ENCODE measurements at places on chromosomes 5 and 9. TPM values are rescaled to one million over a fixed set of nuclear protein-coding genes. Genes with fewer than 3 reads are reported as not detected.

- H3K27ac ChIP-seq: no peak overlapping the region
- no peaks in the 10 kb centered on the region for H3K4me1 ChIP-seq
- no peaks in the 10 kb centered on the region for H3K36me3 ChIP-seq
- H3K27me3 ChIP-seq: no peaks in the 10 kb centered on the region
- no peak overlapping the region for H3K4me3 ChIP-seq
Measured at GRCh38 chr5:15585841-15586591, 86.0 kb downstream of the FBXL7 start.

QRFP gene
- polyA plus RNA-seq: not detected

- no peak overlapping the region for H3K27ac ChIP-seq
- H3K4me3 ChIP-seq: no peak overlapping the region
- H3K27me3 ChIP-seq: no peaks in the 10 kb centered on the region
- no peaks in the 10 kb centered on the region for H3K4me1 ChIP-seq
- no peaks in the 10 kb centered on the region for H3K36me3 ChIP-seq
- no peak for DNase-seq
Measured at GRCh38 chr9:71025201-71025600, 96.2 kb downstream of the TRPM3 start.

DNA sequence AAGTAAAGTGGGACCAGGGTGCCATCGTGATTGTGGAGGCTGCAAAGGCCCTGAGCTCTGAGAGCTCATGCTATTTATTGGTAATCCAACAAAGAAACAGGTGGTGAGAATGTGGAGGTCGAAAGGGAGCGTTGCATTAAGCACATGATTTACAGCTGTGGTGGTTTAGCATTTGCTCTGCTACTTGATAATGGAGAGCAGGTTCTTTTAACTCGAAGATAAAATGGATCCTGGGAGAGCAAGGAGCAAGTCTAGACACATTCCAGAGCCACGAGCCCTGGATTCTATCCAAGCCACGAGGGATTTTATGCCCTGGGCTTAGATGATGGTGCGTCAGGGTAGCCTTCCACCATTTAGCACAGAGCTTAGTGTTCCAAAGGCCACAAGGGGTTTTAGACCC lies 1710.1 kb upstream of the CDH9 start:
- no peak overlapping the region for H3K4me3 ChIP-seq
- H3K27me3 ChIP-seq: no peaks in the 10 kb centered on the region
- DNase-seq: no peak
- no peaks in the 10 kb centered on the region for H3K4me1 ChIP-seq

DNA sequence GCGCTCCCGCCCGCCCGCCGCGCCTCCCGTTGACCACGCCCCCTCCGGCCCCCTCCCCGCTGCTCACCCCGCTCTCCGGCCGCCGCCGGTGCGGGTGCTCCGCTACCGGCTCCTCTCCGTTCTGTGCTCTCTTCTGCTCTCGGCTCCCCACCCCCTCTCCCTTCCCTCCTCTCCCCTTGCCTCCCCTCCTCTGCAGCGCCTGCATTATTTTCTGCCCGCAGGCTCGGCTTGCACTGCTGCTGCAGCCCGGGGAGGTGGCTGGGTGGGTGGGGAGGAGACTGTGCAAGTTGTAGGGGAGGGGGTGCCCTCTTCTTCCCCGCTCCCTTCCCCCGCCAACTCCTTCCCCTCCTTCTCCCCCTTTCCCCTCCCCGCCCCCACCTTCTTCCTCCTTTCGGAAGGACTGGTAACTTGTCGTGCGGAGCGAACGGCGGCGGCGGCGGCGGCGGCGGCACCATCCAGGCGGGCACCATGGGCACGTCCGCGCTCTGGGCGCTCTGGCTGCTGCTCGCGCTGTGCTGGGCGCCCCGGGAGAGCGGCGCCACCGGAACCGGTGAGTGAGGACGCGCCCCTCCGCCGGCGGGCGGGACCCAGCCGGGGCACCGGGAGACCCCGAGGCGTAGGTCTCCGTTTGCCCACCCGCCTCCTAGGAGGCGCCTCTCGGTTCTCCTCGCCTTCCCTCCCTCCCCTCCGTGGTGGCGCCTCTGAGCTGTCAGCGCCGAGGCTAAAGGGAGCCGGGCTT lies at the start of gene VLDLR:
TSS of gene VLDLR (plus strand) at position 66 of the 739 bp plus-strand sequence. CDS start at position 469, 403 bp downstream.
- H3K4me1 ChIP-seq: peaks cover 24% of the 10 kb centered on the region
- no peaks in the 10 kb centered on the region for H3K36me3 ChIP-seq
- no peak within 1 kb of the TSS for H3K27ac ChIP-seq
- DNase-seq: no peak

DNA sequence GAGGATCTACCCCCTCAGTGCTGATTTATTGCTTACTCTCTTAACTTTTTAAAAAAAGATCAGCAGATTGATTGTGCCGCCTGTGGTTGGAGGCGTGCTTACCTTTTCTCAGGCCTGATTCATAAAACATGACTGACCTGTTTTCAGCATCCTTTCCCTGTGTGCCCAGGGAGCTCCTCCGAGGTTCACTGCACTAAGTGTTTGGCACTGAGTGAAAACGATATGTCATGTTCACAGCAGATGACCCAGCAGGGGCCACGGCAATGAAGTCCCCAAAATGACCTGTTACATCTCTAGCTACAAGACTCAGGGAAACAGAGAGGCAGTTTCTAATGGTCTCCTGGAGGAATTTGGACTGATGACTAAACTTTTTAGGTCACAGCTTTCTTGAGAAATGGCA lies 69.9 kb downstream of the INSYN2B start:
- peaks cover 5% of the 10 kb centered on the region for H3K4me1 ChIP-seq
- H3K27me3 ChIP-seq: no peaks in the 10 kb centered on the region
- H3K27ac ChIP-seq: peak overlapping the region; percentile 11
- DNase-seq: no peak
- peaks cover 8% of the 10 kb centered on the region for H3K36me3 ChIP-seq
- no peak overlapping the region for H3K4me3 ChIP-seq

GRCh38 chr5:32646061-32646969 lies 61.0 kb downstream of the SUB1 start:
- DNase-seq: no peak
- no peak overlapping the region for H3K27ac ChIP-seq
- peaks cover 2% of the 10 kb centered on the region for H3K4me1 ChIP-seq
- no peaks in the 10 kb centered on the region for H3K36me3 ChIP-seq

- H3K4me3 ChIP-seq: no peak overlapping the region
- H3K27ac ChIP-seq: peak overlapping the region; percentile 55
- DNase-seq: no peak
- H3K36me3 ChIP-seq: no peaks in the 10 kb centered on the region
- no peaks in the 10 kb centered on the region for H3K4me1 ChIP-seq
Measured at GRCh38 chr5:68140763-68141162, 74.8 kb upstream of the PIK3R1 start.

GRCh38 chr9:125690679-125691078 lies 16.3 kb downstream of the MAPKAP1 start:
- no peaks in the 10 kb centered on the region for H3K27me3 ChIP-seq
- H3K27ac ChIP-seq: peak overlapping the region; percentile 24
- H3K4me3 ChIP-seq: no peak overlapping the region
- peaks cover 34% of the 10 kb centered on the region for H3K4me1 ChIP-seq
- no peak for DNase-seq

DNA sequence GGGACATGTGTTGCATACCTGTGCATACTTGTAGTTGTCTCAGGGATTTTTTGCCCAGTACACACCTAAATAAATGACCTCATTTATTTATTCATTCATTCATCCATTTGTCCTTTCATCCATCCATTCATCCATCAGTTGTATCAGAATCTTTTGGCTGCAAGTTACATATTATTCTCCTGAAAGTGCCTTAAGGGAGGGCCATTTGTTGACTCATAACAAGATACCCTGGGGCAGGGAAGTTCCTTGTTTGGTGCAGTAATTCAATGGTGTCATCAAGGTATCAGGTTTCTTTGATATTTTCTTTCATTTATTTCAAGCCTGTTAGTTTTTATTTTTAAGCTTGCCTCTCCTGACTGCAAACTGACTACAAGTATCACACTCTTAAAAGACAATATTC lies 597.9 kb upstream of the TLE4 start:
- no peak overlapping the region for H3K27ac ChIP-seq
- H3K36me3 ChIP-seq: no peaks in the 10 kb centered on the region

C8G gene
- not detected for polyA plus RNA-seq

GRCh38 chr9:26142631-26143030 lies 464.4 kb upstream of the TUSC1 start:
- H3K27ac ChIP-seq: no peak overlapping the region
- DNase-seq: no peak
- no peak overlapping the region for H3K4me3 ChIP-seq
- no peaks in the 10 kb centered on the region for H3K27me3 ChIP-seq
- no peaks in the 10 kb centered on the region for H3K4me1 ChIP-seq
- no peaks in the 10 kb centered on the region for H3K36me3 ChIP-seq

- H3K27ac ChIP-seq: no peak overlapping the region
- H3K27me3 ChIP-seq: no peaks in the 10 kb centered on the region
- no peak overlapping the region for H3K4me3 ChIP-seq
- DNase-seq: no peak
Measured at GRCh38 chr5:114184006-114184405, 177.9 kb upstream of the KCNN2 start.

GPR21 gene
- polyA plus RNA-seq: not detected

DNA sequence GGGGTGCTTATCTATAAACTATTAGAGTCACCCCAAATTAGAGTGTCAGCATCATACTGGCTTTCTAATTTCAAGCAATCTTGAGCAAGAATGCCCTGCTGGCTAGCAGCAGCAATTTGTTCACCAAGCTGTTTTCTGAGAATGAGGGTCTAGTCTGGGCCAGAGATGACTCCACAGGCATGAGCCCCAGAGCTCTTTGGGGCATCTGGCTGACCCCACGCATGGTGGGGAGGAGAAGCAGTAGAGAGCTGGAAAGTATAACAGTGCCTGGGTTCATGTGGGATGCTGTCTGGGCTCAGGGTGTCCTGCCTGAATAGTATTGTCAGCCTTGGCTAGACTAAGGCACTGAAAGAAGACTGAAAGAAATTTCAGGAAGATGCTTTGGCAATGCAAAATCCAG lies 64.9 kb downstream of the C6 start:
- no peak overlapping the region for H3K27ac ChIP-seq
- no peak overlapping the region for H3K4me3 ChIP-seq
- H3K36me3 ChIP-seq: no peaks in the 10 kb centered on the region

- H3K4me3 ChIP-seq: peak overlapping the region; percentile 81
- H3K4me1 ChIP-seq: peaks cover 19% of the 10 kb centered on the region
- peak overlapping the region; percentile 53 for H3K27ac ChIP-seq
- no peaks in the 10 kb centered on the region for H3K27me3 ChIP-seq
Measured at GRCh38 chr5:122844136-122844909, 1.1 kb upstream of the SNX24 start.

- DNase-seq: no peak
- peak overlapping the region; percentile 47 for H3K27ac ChIP-seq
- no peaks in the 10 kb centered on the region for H3K36me3 ChIP-seq
Measured at GRCh38 chr5:17400724-17401469, 97.1 kb upstream of the TAF11L2 start.

DNA sequence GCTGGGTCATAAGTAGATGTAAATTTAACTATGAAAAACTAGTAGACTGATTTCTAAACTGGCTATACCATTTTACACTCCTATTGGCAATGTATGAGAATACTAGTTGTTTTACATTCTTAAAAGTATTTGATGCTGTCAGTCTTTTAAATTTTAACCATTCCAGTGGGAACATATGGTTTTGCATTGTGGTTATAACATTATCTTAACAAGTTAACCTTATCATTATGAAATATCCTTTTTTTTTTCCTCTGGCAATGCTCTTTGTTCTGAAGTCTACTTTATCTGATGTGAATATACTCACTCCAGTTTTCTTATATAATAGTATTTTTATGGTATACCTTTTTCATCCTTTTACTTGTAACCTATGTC lies 548.9 kb upstream of the CLINT1 start:
- no peak for DNase-seq
- no peak overlapping the region for H3K4me3 ChIP-seq
- peaks cover 24% of the 10 kb centered on the region for H3K36me3 ChIP-seq
- peaks cover 18% of the 10 kb centered on the region for H3K4me1 ChIP-seq
- no peak overlapping the region for H3K27ac ChIP-seq
- no peaks in the 10 kb centered on the region for H3K27me3 ChIP-seq

GRCh38 chr5:140084541-140084940 lies 29.4 kb upstream of the PURA start:
- peaks cover 6% of the 10 kb centered on the region for H3K36me3 ChIP-seq
- H3K4me1 ChIP-seq: no peaks in the 10 kb centered on the region
- no peak overlapping the region for H3K4me3 ChIP-seq
- DNase-seq: no peak
- H3K27me3 ChIP-seq: peaks cover 47% of the 10 kb centered on the region
- H3K27ac ChIP-seq: no peak overlapping the region

DNA sequence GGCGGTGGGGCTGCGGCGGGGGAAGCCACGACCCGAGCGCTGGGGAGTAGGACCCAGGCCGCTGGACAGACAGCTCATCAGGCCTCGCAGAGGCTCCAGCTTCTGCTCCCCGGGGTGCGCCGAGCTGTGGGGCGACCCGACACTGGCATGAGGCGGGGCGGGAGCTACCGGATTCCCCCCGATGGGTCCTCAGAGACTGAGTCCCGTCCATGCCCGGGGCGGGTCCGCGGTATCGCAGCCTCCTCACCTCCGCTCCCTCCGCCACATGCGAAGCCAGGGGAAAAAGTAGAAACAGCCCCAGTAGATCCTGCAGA lies 2.6 kb upstream of the CCL27 start:
- no peaks in the 10 kb centered on the region for H3K27me3 ChIP-seq
- peaks cover 8% of the 10 kb centered on the region for H3K36me3 ChIP-seq
- H3K4me3 ChIP-seq: peak overlapping the region; percentile 93
- H3K27ac ChIP-seq: peak overlapping the region; percentile 90
- H3K4me1 ChIP-seq: peaks cover 26% of the 10 kb centered on the region

- no peak overlapping the region for H3K4me3 ChIP-seq
- H3K36me3 ChIP-seq: no peaks in the 10 kb centered on the region
- no peaks in the 10 kb centered on the region for H3K27me3 ChIP-seq
- H3K27ac ChIP-seq: no peak overlapping the region
- no peaks in the 10 kb centered on the region for H3K4me1 ChIP-seq
- DNase-seq: no peak
Measured at GRCh38 chr9:134834957-134835419, 45.6 kb upstream of the FCN2 start.

GRCh38 chr9:90909747-90910283 lies 108.2 kb downstream of the SYK start:
- H3K4me1 ChIP-seq: peaks cover 30% of the 10 kb centered on the region
- no peak overlapping the region for H3K4me3 ChIP-seq
- no peaks in the 10 kb centered on the region for H3K36me3 ChIP-seq
- H3K27me3 ChIP-seq: no peaks in the 10 kb centered on the region
